ENCODE measurements at places on chromosomes 1 and 21.

- DNase-seq: no peak
These were observed 14.0 kb upstream of the CTRC start for GRCh38 chr1:15424146-15424667.

- peak; percentile 94 for DNase-seq
These were observed 10.7 kb upstream of the COL16A1 start for GRCh38 chr1:31714442-31715086.

DNA sequence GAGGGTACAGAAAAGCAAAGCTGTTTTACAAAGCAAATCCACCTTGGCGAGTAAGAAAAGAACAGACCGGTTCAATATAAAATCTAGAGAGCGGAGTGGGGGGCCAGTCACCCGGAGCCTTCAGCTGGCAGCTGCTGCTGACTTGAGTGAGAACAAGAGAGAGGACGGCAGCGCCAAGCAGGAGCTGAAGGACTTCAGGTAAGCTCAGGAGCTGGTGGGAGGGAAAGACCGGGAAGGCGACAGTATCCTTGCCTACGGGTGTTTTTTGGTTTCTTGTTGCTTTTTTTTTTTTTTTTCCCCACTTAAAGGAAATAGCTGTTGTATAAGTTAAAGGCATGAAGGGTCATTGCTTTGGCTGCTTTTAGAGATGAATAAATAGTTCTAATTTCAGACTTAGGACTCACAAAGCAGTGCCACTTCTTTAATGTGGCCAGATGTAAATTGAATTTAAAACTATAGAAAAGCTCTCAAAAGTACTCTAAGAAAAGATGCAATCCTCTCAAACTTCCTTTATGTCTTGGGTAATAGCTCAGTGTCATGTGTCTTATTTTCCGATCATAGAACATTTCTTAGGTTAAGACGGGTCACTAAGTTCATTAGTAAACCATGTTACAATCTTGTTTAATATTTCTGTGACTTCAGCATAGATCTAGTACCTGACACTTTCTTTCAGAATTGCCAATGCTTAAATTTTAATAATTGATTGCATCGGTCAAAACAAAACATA is 82.8 kb downstream of the PRDM2 start:
- no peak for DNase-seq

DNA sequence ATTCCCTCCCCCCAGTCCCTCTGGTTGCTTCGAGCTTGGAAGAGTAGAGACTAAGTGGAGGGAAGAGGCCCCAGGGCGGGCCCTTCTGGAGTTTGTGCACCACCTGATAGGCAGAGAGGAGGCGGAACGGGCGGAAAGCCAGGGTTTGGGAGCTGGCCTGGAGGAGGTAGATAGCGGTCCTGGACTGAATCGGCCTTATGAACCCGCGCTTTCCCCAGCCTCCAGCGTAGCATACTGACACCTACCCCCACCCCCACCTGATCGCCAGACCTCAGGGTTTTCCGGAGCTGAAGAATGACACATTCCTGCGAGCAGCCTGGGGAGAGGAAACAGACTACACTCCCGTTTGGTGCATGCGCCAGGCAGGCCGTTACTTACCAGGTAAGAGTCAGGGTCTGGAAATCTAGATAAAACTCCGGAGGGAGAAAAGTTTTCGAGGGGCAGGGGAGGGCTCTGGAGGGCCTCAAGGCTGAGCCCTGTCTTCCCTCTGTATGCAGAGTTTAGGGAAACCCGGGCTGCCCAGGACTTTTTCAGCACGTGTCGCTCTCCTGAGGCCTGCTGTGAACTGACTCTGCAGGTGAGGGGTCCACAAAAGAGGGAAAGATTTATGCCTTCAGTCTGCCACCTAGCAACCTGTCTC is 705 bp downstream of the UROD start:
- peak; percentile 46 for DNase-seq

DNA sequence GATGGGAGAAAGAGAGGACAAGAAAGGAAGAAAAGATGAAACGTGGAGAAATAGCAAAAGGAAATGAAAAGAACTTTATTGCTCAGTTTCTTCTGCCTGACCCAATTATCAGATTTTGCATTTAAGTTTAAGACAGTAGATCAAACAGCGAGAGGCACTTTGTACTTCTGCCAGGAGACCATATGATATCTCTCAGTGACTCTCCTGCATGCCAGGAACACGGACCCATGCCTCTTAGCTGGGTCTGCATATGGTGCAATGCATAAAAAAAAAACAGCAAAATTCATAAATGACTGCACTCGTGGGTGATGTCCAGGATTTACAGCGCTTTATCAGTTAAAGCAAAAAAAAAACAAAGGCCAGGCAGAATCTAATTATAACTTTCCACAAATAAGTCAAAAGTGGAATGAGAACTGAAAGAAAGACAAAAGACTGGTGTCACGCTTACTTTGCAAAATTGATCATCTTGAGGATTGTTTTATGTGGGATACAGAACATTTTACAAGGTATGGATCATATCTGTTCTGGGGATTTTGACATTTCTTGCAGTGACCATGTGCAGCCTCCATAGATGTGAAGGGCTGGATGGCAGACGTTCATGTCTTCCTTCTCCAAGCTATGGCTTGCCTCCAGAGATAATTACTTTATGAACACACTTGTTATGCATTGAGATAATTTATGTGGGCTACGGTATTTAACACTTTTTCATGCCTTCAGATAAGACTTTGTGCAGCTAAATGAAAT is 79.5 kb downstream of the RUNX1 start:
- DNase-seq: no peak

GRCh38 chr1:88462096-88462487 is 222.0 kb upstream of the PKN2 start:
- DNase-seq: no peak

GRCh38 chr1:72282271-72283021 is at the start of gene NEGR1:
NEGR1 (minus strand) TSS chr1:72282539.
- peak; percentile 97 for DNase-seq

DNA sequence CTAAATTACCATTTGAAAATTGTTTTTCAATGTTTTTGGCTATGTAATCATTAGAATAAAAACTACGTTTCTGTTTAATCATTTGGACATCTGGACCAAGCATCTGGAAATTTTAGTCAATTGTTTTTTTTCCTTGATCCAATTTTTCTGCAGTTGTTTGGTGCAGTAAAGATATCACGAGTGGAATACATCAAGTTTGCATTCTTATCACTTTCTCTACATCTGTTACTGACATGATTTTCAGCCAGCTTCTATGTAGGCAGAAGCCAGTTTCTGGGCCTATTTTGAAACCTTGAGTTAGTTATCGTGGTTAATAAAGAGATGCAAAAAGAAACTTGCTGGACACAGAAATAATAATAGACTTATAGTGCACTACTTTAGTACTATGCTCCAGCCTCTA is 277.9 kb upstream of the ADAMTS5 start:
- no peak for DNase-seq

DNA sequence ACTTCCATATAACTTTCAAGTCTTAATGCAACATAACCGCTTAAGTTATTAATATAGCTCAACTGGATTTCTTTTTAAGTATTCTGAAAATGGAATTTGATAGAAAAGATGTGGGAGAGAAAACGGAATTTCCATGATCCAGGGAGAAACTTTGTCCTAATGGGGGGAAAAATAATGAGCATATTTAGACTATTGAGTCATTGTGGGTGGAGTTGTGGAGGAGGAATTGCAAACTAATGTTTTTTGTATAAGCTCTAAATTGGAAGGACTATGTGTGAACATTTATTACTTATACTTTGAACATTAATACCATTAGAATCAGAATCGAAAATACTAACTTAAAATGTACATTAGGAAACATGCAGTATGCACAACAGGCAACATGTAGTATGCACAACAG is 159.9 kb upstream of the NEGR1 start:
- peak; percentile 47 for DNase-seq

DNA sequence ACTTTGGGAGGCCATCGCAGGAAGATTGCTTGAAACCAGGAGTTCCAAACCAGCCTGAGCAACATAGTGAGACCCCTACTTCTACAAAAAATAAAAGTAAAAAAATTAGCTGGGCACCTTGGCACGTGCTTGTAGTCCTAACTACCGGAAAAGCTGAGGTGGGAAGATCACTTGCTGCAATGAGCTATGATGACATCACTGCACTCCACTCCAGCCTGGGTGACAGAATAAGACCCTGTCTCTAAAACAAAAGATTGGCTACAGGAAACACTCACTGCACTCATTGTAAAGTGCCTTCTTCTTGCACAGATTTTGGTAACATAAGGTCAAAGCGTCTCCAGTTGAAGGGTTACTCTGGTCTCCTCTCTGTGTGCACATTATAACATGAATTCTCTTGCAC is 305.7 kb downstream of the TM2D1 start:
- DNase-seq: no peak

GRCh38 chr1:112296908-112297307 is 99.1 kb upstream of the CTTNBP2NL start:
- no peak for DNase-seq

DNA sequence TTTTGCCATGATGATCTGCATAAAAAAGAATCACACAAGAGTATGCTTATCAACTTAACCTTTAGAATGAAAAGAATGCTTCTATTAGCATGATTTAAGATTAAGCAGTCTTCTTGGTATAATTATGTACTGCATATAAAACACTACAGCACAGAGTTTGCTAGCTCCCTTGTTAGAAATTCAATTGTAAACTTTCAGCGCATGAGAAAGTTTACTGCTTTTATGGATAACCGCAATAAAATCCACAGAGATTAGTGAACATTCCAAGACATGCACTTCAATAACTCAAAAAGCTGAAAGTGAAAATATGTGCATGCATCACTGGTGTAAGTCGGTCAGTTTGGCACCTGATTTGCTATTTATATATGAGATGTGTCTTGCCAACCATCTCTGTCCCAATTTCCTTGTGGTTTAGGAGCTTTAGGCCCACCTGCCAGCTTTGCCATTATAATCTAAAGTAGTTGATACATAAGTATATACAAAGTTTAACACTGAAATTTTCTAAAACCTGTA is 16.9 kb downstream of the CCT8 start:
- DNase-seq: no peak

DNA sequence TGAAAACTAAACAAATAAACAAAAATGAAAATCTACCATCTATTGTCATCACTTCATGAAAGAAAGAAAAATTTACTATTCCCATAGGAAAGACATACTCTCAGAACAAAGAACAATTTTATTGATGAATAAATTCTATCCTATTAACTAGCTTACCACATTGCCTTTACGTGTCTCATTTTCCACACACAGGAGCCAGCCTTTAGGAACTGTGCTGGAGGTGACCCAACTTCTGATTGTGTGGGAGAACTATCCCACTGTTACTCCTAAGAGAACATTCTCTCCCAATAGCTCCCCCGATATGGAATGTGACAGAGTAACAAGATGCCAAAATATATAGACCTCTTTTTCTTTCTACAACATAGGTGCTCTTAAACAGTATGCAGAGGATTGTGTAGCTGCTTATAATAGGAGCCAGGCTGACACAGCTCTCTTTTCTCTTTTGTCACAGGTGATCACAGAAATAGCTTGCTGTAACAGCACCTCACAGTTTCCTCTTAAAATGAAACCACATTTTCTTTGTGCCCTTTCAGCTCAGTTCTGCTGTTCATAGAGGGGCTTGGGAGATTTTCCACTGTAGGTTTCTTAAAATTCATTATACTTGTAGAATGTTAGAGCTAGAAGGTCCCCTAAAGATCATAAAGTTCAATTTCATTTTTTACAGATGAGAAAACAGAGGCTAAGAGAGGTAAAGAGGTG is 35.5 kb downstream of the C21orf91 start:
- no peak for DNase-seq

DNA sequence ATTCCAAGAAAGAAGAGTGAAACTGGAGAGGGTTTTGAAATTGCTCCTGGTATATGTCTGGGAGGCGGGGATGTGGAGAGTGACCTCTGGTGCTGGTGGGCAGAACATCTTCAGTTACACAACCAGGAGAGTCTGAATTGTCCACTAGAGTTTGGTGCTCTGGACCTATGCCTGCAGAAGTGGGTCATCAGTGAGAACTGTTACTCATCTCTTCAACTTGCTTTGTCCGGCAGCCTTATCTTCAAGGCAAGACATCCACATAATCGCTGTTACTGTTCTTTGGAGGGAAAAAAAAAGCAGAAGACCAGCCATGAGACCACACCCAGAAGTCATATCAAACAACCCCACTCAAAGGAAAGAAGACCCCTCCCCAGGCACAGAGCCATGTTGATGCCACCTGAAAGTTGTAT is 14.9 kb downstream of the SH2D1B start:
- no peak for DNase-seq

Measured in fibroblast of skin of right biceps (primary cell).